ENCODE measurements at places on chromosomes 5 and 9.

DNA sequence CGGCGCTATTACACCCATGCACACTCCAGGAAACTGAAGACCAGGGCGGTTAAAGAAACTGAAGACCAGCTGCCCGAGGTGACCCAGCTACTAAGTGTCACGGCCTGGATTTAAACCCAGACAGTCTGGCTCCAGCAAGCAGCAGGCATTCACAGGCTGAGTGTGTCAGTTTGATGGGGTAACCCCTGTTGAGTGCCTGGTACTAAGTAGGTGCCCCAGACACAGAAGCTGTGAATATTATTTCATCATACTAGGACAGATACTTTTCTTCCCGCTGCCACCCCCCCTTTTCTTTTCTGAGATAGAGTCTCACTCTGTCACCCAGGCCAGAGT lies 7.3 kb downstream of the ENG start:
- no peak for DNase-seq

- peak; percentile 67 for DNase-seq
Measured at GRCh38 chr5:43772764-43773477, 169.9 kb downstream of the NNT start.

DNA sequence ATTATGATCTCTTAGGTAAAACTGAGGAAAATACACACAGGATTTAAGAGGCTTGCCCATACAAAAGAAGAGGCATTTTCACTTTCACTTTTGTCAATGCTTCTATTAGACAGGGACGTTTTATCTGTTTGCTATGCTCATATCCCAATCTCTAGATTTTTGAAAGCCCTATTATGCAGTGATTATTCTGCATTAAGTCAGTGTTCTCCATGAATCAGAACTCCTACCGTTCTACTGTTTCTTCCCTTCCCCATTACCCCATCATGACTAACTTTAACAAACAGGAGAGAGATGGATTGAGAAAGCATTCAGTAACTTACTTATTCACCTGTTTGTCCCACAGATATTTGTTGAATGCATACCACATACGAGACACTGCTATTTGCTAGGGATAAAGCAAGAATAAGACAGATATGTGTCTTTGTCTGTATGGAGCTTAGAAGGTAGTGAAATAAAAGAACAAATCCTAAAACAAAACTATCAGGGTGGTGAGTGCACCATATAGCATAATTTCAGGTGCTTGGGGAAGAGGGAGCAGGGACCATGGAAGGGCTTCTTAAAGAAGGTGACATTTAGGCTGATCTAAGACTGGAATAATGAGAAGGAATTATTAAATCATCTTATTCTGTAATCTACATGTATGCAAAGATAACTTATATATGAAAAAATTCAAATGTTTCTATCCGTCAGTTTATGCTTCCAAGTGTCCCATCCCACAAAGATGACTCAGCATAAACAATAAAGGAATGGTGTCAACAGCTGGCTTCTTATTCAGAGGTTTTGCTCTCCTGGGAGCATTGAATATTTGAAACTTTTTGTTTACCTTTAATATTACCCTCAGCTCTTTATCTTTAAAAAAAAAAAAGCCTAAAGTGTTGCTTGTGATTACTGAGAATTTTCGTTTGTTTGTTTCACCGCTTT lies 328.1 kb downstream of the HINT1 start:
- DNase-seq, result no peak

DNA sequence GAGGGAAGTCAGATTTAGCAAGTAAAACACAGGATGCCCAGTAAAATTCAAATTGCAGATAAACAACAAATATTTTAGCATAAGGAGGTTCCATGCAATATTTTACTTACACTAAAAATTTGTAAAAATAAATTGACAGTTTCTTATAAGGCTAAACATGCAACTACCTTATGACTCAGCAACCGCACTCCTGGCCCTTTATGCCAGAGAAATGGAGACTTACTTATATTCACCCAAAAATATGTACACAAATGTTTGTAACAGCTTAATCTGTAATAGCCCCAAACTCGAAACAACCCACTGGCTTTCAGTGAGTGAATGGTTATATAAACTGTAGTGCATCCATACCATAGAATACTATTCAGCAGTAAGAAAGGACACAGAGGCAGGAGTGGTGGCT lies 28.6 kb upstream of the TRIM14 start:
- no peak for DNase-seq

DNA sequence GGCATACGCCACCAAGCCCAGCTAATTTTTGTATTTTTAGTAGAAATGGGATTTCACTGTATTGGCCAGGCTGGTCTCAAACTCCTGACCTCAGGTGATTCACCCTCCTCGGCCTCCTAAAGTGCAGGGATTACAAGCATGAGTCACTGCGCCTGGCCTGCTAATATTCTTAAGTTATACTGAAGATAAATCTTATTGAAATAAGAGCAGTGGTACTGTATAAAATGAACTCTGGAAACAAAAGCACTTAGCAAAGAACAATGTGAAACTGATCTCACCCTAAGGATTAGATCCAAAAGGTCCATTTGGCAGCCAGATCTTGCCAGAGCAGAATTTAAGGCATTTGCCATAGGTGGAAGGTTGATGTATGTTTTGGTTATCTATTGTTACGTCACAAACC lies 27.1 kb downstream of the CYSTM1 start:
- no peak for DNase-seq

- no peak for DNase-seq
Measured at GRCh38 chr5:112232667-112233066, 186.4 kb downstream of the EPB41L4A start.

DNA sequence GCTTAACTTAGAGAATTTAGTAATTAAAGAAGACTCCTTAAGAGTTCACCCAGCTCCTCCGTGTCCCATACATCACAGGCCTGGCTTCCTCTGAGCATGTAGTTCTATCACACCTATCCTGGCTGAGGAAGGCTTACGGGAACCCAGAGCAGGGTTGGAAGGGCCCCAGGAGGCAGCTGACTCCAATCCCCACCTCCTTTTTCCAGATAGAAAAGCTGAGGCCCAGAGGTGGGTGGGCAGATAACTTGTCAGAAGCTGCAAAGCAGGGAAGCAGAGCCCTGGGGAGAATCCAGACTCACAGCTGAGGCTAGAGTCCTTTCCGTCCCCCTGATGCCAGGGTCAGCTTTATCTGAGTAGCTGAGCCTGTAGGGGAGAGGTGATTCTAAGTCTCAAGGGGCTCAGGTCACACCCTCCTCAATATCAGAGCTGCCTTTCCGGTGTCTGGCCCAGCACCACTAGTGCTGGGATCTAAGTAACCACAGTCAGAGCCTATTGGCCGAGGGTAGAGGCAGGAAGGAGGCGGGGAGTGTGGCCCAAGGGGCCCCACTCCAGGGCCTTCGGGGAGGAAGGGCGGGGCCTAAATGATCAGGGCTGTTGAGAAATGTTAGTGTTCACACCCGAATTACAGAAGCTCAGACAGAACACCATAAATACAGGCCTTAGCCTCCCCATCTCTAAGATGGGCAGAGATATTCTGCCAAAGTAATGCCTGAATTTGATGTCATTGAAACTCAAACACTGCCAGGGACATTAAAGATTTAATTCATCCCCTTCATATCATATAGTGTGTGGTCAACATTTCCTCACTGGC lies 9.9 kb downstream of the CCDC69 start:
- peak; percentile 39 for DNase-seq

- DNase-seq, result no peak
Measured at GRCh38 chr9:89365532-89365912, 47.2 kb downstream of the SECISBP2 start.

DNA sequence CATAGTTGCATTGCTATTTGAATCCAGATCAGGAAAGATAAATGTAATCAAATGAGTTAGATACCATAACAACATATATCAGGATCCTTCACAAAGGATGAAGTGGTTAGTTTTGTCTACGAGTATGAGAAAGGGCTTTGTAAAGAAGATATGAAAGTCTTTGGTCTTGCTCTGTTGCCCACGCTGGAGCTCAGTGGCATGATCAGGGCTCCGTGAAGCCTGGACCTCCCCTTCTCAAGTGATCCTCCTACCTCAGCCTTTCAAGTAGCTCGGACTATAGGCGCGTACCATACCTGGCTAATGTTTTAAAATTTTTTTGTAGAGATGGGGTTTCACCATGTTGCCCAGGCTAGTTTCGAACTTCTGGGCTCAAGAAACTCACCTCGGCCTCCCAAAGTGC lies 1.8 kb downstream of the SMC5 start:
- no peak for DNase-seq

GRCh38 chr5:179168664-179169063 lies 108.5 kb downstream of the ZNF354C start:
- DNase-seq, result no peak

DNA sequence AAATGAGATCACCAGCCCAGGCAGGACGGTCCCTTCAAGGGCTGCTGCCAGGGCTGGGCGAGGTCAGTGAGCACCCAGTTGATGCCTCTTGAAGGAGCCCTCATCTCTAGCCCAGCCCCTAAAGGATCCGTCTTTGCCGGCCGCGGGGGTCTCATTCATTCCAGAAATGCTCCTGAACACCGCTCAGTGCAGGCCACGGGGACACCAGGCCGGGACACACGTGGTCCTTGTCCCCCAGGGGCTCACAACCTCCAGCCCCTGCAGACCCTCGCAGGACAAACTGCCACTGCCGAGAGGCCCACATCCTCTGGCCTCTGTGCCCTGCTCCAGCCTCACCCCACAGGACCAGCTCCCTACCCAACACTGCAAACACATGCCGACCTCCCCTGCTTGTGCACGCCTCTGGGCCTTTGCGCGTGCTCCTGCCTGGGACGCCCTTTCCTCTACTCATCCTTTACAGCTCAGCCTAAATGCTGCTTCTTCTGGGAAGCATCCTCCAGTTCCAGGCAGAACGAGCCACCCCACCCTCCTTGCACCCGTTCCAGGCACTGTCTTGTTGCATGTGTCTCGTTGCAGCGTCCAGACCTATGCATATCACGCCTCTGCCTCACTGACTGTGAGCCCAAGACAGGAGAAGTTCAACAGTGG lies 10.3 kb upstream of the LAMC3 start:
- no peak for DNase-seq

- no peak for DNase-seq
Measured at GRCh38 chr9:119436261-119436660, 67.0 kb upstream of the BRINP1 start.

DNA sequence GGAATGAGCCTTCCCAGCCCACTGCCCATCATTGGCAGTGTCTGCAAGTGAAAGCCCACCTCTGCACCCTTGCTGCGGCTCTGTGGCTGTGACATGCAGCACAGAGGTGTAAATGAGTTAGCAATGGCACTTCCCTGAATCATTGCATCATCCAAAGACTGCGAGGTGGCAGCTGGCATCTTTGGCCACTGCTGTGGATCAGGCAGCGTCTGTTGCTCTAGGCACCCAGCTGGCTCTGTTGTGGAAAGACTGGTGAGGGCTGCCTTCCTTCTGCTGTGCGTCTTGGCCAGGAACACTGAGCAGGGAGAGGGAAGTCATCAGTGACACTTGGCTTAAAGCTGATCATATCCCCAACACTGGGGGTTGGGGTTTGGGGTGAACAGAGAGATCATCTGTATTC lies 64.5 kb downstream of the MFAP3 start:
- DNase-seq, result no peak

DNA sequence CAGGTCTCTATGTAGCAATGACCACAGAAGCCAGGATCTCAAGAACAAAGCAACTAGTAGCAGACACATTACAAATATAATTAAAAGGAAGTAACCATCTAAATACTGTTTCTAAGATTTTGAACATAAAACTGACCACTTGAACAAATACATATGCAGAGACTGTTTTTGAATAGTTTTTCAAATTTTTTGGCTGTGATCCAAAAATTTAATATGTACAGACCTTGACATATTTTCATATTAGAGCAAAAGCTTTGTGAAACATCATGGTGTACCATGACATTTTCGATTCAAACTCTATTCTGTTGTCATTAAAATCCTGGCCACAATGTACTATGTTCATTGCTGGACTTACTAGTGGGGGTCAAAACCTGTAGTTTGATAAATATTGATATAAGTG lies 126.5 kb downstream of the NUDT12 start:
- DNase-seq, result no peak
